GM13977 (cell line): ENCODE measurements at places on chromosomes 6 and 20.

GRCh38 chr6:151137542-151137941 is 102.2 kb upstream of the AKAP12 start:
- no peak for DNase-seq

DNA sequence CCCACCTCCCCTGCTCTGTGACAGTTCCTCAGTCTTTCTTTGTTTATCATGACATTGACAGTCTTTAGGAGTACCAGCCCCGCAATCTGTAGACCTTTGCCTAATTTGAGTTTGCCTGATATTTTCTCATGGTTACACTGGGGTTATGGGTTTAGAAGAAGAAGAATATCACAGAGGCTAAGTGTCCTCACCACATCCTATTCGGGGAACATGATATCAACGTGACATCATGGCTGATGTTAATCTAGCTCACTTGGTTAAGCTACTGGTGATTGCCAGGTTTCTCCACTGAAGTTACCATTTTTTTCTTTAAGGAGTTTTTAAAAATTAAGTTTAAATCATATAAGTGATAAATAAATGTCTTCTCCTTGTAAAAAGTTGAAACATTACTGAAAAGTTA is 127.5 kb downstream of the CEP57L1 start:
- no peak for DNase-seq

GRCh38 chr6:89965441-89966227 is 71.4 kb downstream of the GJA10 start:
- DNase-seq = no peak

- no peak for DNase-seq
Measured at GRCh38 chr20:1779567-1779966, 115.6 kb upstream of the SIRPA start.

DNA sequence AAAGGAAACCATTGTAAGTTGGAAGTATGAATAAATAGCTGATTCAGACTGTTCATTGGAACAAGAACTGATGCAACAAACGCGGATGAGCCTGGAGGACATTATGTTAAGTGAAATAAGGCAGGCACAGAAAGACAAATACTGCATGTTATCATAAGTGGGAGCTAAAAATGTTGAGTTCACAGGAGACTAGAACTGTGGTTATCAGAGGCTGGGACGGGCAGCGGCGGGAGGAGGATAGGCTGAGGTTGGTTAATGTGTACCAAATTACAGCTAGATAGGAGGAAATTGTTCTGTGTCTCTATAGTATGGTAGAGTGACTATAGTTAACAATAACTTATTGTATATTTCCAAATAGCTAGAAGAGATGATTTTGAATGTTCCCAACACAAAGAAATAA is 40.8 kb downstream of the FAM229B start:
- DNase-seq = no peak

- DNase-seq = no peak
Measured at GRCh38 chr20:45479822-45480221, 10.3 kb downstream of the WFDC2 start.

- DNase-seq = no peak
Measured at GRCh38 chr6:157536223-157536545, 155.2 kb downstream of the ZDHHC14 start.

GRCh38 chr20:50369225-50370035 is 140.8 kb upstream of the PTPN1 start:
- no peak for DNase-seq

- no peak for DNase-seq
Measured at GRCh38 chr6:125117818-125118217, 35.8 kb upstream of the TPD52L1 start.

GRCh38 chr6:145544514-145544913 is 190.8 kb downstream of the EPM2A start:
- DNase-seq = no peak

DNA sequence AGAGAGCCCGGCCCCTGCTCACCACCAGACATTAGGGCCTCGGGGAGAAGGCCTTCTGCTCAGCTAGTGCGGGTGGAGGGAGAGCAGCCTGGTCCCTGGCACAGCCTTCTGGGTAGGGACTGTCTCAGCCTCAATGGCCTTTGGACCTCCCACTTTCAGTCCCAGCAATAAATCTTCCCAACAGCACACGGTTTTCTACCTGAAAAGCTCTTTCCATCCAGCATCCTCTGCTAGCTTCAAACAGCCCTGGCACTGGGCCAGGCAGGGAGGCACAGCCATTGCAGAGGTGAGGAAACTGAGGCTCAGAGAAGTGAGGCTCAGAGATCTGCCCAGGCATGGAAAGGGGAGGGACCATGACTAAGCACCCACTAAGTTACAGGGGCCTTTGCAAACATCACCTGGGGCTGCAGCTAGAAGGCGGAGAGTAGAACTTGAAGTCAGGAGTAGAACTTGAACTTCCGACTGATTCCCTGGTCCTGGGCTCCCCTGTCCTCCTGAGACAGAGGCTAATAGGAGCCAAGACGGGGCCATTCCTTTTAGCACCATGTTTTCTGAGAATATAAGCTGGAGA is 43.9 kb upstream of the NOL4L start:
- DNase-seq = no peak

DNA sequence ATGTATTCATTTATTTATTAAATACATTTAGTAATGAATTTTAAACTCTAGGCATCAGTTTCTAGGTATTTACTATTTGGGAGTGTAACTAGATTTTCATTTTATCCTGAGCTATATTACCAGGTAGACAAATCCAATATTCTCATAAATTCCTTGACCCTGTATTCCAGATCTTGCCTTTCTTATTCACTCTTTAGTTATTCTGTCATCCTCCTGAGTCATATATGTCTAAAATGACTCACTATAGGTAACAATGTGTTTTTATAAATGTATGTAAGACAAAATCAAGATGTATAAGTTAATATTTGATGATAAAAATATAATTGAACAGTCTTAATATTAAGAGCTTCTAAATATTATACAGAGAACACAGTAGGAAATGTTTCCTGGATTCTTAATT is 642.1 kb upstream of the NRSN1 start:
- DNase-seq = no peak

- DNase-seq = no peak
Measured at GRCh38 chr20:51801122-51801822, 1.0 kb downstream of the SALL4 start.

GRCh38 chr6:3745566-3746118 is 5.9 kb downstream of the PXDC1 start:
- DNase-seq = no peak

- DNase-seq = no peak
Measured at GRCh38 chr6:19668710-19669109, 168.5 kb upstream of the ID4 start.

DNA sequence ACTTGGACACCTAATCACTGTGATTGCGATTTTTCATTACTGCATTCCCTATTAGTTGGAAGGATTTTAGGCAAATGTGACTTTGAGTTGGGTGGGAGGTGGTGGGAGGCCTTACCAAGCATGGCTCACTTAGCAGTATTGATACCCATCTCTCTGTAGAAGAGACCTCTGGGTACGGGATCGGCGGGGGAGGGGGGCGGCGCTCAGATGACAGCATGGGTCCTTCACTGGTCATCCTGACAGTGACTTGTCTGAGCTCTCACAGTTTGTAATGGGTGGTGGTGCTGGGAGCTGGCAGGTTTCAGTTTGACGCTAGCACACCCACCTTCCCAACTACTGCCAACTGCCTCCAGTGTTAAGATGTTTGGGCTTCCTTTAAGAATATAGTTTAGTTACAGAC is 231.4 kb downstream of the ARID1B start:
- no peak for DNase-seq

DNA sequence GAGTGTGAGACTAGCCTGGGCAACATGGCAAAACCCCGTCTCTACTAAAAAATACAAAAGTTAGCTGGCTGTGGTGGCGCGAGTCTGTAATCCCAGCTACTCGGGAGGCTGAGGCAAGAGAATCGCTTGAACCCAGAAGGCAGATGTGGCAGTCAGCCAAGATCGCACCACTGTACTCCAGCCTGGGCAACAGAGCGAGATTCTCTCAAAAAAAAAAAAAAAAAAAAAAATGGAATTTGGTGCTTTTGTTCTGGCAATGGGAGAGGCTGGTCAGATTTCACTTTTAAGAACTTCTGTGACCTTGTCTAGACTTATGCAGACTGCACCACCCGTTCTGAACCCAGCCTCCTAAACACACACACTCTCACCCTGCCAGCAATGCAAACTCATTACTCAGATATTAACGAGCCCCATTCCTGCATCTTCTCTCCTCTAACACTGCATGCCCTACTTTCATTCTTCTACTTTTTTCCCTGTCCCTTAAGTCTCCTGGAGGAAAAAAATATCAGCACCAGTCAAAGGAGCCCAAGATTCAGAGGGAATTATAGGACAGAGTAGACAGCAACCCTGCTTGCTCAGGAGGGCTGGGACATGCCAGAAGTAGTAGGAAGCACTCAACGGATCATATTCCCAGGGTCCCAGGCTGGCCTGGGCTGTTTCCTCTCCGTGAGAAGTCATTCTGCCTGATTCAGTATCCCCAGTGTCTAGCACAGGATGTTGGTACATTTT is 4.4 kb downstream of the MOCS1 start:
- no peak for DNase-seq

- no peak for DNase-seq
Measured at GRCh38 chr6:99331531-99331930, 17.9 kb downstream of the FAXC start.

DNA sequence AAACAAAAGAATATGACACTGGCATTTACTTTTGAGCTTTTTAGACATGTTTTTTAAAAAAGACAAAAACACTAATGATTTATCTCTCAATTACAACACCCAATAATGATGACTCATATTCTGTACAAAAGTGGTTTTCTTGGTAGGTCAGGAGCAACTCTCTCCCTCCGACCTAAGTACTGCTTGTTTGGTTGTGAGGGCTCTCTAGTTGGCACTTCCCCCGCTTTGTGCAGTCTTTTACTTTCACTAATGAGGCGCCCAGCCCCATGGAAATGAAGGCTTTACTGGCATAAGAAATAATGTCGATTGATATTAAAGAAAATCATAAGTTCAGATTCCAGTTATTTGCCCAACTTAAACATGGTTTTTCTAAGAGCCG is 1.3 kb downstream of the KPNA5 start:
- peak; percentile 43 for DNase-seq

GRCh38 chr6:138847884-138848283 is 52.0 kb downstream of the ECT2L start:
- DNase-seq = no peak

GRCh38 chr6:84770521-84770920 is 6.1 kb upstream of the TBX18 start:
- DNase-seq = no peak

DNA sequence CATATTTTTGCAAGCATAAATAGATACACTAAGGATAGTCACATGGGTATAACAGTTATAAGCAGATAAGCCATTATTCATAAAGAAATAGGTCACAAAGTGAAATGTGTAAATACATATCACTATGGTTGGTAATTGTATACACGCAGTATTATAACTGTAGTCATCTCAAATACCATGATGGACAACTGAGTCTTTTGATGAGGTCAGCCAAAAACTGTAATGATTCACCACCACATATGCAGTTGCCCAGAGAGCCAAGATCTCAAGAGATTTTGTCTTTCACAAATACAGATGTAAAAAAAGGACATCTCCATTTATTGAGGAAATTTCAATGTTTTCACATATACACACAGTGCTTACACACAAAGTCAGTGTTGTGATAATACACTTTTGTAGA is 28.3 kb downstream of the ZNF292 start:
- DNase-seq = no peak

DNA sequence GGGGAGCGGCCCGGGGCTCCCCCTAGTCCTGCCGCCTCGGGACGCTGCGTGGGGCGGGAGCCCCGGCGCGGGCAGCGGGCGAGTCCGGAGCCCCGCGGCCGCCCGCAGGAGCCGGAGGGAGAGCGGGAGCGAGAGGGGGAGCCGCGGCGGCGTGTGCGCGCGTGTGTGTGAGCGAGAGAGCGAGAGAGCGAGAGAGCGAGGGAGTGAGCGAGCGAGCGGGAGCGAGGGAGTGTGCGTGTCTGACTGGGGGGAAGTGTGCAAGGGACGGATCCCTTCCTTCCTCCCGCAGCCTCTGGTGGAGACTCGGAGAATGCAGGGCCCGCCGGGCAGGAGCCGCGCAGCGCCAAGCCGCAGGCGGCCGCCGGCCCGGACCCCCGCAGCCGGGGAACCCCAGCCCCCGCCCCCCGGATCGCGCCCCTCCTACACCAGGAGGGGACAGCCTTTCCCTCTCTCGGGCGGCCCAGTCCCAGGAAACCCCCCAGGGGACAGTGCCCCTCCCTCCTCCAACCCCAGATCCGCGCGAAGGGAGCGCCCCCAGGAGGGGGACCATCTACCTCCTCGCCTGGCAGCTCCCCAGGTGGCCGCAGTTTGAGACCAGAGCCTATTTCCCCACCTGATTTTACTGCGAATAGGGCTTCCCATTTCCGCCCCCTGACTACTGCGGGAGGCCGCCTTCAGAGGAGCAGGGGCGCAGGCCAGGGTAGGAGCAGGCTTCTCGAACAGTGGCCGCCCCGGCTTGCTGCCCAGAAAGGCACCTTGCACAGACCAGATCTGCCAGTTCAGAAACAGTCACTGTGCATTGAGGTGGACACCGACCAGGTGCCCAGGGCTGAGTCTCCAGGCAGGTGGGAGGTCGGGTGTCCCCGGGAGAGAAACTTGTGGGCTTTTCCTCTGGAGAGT is at the start of gene CDH22:
CDH22 (minus strand) TSS at position 241 of the 900 bp plus-strand sequence. CDS start 57,204 bp downstream, outside the sequence.
- DNase-seq = peak; percentile 80

DNA sequence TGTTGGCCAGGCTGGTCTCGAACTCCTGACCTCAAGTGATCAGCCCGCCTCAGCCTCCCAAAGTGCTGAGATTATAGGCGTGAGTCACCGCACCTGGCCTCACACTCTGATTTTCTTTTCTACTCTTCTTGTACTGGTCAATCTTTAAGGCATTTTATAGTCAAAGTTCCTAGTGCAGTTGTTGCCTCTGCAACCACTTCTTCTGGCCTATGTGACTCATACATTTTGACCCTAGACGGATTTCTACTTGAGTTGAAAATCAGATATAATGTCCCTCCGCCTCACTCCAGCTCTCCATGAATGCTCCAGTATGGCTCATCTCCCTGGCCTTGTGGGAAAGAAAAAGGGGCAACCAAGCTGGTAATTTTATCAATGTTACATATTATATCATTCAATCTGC is 42.4 kb downstream of the TNFRSF21 start:
- DNase-seq = no peak

DNA sequence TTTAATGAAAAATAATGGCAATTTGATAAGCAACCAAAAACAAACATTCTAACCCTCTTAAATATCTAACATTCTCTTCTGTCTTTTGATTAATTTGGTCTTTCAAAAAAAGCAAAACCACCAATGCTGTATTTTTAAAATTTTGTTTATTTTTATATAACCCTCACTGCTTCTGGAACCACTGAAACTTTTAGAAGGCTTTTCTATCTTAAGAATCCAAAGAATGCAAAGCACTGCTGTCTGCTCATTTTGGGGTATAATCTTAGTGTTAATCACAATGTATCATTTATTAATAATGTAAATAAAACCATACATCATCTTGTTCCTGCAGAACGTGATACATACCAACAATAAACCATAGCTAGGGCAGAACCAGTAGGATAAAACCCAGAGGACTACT is 14.0 kb downstream of the STK38 start:
- DNase-seq = no peak

DNA sequence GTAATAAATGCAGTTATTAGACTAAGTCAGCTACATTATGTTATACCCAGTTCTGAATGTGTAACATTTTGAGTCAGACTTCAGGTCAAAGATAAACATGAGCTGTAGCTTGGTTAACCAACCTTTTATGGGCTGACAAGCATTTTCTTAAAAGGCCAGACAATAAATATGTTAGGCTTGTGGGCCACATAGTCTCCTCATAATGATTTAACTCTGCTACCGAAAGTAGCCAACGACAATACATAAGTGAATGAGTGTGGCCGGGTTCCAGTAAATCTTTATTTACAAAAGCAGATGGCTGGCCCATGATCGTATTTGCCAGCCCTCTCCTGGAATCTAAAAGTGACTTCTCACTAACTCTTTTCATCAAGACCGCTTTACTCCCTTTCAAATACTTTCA is 49.9 kb downstream of the ATG5 start:
- peak; percentile 30 for DNase-seq
